NCI-H1092 (cell line): ENCODE measurements at places on chromosomes 5 and 9.

GRCh38 chr9:8531826-8532415 lies 732.3 kb upstream of the DMAC1 start:
- DNase-seq, result no peak

DNA sequence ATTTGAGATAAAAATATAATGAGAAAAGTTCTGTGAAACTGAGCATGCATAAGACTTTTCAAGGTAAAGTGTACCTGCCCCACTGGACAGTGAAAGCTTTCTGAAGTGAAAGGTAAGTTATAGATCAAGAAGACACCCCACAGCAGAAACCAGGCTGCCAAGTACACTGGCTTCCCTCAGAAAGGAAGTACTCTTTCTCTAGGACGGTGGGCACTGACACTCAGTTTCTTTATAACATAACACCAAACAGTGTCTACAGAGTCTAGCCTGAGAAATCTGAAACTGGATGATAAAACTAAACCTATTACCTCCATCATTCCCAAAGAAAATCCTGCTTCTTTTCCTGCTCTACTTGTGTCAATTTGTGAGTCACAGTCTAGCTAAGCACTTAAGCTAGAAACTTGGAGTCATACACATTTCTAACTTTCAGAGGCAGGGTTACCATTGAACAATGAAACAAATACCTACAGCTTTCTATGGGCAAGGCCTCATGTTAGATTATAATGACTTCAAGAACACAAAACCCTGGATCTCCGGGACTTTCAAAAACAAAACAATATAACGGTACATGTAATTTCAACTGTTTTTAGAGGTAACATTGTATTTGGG lies 136.7 kb downstream of the CPLANE1 start:
- no peak for DNase-seq

GRCh38 chr5:179817890-179818745 lies 2.6 kb upstream of the SQSTM1 start:
- no peak for DNase-seq

- DNase-seq, result no peak
Measured at GRCh38 chr9:82031538-82032280, 43.1 kb downstream of the SPATA31D1 start.

GRCh38 chr5:395156-395920 lies 47.6 kb upstream of the EXOC3 start:
- DNase-seq, result no peak

DNA sequence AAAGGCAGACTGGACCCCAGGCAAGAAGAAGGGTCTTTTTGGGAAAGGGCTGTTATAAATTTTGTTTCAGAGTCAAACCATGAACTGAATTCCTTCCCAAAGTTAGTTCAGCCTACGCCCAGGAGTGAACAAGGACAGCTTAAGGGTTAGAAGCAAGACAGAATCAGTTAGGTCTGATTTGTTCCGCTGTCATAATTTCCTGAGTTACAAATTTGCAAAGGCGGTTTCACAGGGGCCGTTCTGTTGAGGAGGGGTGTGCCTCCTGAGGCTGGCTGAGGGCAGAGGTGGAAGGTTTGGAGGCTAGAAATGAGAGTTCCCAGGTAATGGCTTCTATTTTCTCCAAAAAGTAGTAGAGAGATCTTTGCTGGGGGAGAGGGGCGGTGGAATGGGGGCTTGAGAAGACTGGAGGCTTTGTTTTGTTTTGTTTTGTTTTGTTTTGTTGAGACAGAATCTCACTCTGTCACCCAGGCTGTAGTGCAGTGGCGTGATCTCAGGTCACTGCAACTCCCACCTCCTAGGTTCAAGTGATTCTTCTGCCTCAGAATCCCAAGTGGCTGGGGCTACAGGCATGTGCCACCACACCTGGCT lies 4.1 kb upstream of the CERCAM start:
- no peak for DNase-seq

- DNase-seq, result peak; percentile 96
Measured at GRCh38 chr9:134434894-134435506, 108.7 kb downstream of the RXRA start.

GRCh38 chr9:93949073-93949693 lies 6.0 kb downstream of the BARX1 start:
- DNase-seq, result no peak

- no peak for DNase-seq
Measured at GRCh38 chr5:143758750-143759149, 53.2 kb upstream of the HMHB1 start.

GRCh38 chr9:129491487-129491855 lies 129.4 kb downstream of the C9orf50 start:
- DNase-seq, result no peak

DNA sequence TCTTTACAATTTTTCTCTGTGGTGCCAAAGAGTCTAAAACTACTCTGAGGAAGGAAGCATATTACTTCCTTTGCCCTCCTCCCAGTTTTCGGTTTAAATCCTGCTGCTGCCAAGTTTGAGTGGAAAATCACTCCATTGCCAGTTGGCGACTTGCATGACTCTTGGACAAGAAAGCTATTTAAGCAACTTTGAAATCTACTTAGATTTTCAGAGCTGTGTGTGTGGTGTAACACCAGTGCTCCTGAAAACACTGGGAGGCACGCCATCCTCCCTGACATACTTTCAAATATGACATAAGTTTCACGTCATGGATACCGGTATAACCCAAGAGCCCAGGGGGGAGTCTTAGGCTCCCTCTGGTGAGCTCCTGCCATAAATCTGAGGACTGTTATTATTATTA lies 83.5 kb upstream of the RIOK2 start:
- no peak for DNase-seq

GRCh38 chr9:128635266-128636023 lies 21.2 kb downstream of the DYNC2I2 start:
- peak; percentile 41 for DNase-seq

GRCh38 chr9:113274474-113275156 lies 757 bp downstream of the CDC26 start:
- peak; percentile 39 for DNase-seq

- no peak for DNase-seq
Measured at GRCh38 chr5:37988454-37989046, 148.7 kb upstream of the GDNF start.

DNA sequence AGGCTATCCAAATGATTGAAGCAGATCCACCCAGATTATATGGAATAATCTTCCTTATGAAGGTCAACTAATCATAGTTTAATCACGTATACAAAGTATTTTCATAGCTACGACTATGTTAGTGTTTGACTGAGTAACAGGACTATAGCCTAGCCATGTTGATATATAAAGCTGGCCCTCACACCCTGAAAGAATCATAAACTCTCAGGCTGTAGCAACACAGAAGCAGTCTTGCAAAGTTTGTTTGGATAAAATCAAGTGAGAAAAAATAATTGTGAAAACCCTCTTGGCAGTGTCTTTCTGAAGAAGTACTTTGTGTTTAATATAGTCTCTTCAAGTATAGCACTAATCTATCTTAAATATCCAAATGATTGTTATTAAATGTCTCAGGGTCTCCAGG lies 374.5 kb upstream of the DAB2 start:
- no peak for DNase-seq

- no peak for DNase-seq
Measured at GRCh38 chr5:91306497-91306896, 76.6 kb downstream of the ARRDC3 start.

DNA sequence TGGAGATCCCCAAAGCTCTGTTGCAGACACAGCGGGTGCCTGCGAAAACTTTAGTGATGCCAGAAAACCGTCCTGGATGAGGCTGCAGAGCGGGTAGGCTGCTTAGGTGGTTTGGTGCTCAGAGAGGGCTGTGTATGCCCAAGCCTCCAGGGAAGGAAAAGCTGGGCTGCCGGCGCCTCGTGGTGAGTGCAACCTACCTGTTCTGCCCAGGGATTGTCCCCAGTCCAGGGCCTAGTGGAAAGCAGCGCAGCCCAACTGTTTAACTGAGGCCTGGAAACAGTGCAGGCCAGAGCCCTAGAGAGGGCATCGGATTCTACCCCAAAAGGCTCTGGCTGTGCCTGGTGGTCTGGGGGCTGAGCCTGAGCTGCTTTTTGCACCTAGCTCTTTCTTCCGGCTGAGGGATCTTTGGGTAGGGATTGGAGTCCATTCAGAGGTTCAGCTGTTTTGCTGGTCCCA lies 2.8 kb downstream of the LMX1B start:
- no peak for DNase-seq

GRCh38 chr5:60535198-60535597 lies 164.8 kb downstream of the DEPDC1B start:
- no peak for DNase-seq

DNA sequence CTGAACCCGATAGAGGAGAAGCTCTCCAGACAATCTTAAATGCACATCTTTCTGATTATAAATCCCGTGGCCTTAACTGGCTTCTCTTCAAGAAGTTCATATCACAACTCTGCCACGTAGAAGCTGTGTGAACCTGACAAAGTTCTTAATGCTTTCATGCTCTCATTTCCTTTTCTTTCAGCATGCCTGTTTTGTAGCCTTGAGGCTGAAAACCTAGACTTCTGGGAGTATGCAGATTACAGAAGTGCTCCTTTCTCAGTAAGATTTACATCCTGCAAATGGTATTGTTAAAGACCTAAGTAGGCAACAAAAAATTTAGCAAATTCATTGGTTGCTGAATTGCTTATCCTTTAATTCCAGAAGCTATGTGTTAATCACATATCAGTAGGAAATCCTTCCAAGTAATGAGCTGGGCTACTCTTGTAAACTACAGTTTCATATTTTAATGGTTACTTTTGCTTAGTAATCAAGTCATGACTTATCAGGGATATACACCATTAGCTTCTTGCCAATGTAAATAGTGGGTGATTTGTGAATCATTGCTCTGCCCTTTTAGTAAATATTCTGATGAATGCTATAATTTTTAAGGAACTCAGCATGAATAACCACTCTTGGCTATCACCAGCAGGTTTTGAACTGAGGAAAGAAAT lies 334.7 kb downstream of the FBXL7 start:
- no peak for DNase-seq

GRCh38 chr5:107666051-107666655 lies 4.6 kb downstream of the EFNA5 start:
- no peak for DNase-seq

DNA sequence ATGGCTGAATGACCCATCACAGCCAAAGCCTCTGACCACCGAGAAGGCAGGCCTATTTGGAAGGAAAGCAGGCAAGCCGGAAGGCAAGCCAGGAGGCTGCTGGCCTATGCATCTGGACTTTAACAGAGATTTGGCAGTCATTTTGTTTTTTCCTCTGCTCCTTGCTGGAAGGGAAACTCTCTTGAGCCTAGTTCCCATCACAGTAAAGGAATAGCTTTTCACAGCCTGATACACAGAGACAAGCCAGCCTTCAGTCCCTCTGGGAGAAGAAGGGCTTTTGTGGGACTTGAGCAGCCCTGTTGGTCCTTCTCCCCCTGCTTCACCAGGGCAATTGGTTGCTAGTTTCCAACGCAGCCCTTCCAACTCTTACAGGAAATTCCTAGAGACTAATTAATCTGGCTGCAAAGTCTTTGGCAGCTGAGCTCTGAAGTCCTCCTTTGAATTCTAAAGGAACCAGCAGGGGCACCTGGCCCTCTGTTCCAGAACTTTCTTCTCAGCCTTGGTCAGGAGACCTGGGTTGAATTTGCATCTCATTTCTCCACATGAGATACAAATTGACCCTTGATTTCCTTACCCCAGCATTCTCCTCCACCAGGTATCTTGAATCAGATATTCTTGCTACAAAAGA lies 157.3 kb upstream of the EPB41L4A start:
- DNase-seq, result no peak

GRCh38 chr5:90161414-90161813 lies 248.1 kb downstream of the CETN3 start:
- DNase-seq, result no peak

DNA sequence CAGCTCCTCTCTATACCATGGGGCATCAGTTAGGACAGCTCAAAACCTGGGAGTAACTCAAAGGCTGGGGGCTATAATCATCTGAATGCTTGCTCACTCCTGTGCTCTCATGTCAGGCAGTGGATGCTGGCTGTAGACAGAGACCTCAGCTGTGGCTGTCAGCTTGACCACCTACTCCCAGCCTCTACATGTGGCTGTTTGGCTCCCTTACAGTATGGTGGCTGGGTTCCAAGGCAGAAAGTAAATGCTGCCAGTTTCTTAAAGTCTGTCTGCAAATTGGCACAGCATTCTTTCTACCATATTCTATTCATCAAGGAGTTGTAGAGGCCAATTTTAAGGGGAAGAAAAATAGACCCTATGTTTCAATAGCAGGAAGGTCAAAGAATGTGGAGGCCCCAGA lies 66.9 kb downstream of the TMC1 start:
- no peak for DNase-seq

- DNase-seq, result no peak
Measured at GRCh38 chr9:16268067-16268881, 602.2 kb downstream of the BNC2 start.

DNA sequence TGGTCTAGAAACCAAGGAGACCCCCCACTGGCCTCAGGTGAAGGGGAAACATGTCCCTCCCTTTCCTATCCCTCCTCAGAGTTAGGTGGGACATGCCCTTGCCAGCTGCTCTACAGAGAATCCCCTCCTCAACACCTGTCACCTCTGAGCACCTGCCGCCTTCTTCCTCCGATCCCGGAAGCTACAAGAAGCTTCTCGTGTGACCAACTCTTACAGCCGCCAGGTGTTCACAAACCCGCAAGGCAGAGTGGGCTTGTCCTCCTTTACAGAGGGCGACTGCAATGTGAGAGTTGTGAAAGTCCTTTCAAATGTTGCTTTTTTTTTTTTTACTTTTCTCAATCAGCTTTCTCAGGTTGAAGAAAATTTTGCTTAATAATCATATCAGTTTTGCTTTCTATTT lies 3.7 kb upstream of the ICE1 start:
- no peak for DNase-seq

DNA sequence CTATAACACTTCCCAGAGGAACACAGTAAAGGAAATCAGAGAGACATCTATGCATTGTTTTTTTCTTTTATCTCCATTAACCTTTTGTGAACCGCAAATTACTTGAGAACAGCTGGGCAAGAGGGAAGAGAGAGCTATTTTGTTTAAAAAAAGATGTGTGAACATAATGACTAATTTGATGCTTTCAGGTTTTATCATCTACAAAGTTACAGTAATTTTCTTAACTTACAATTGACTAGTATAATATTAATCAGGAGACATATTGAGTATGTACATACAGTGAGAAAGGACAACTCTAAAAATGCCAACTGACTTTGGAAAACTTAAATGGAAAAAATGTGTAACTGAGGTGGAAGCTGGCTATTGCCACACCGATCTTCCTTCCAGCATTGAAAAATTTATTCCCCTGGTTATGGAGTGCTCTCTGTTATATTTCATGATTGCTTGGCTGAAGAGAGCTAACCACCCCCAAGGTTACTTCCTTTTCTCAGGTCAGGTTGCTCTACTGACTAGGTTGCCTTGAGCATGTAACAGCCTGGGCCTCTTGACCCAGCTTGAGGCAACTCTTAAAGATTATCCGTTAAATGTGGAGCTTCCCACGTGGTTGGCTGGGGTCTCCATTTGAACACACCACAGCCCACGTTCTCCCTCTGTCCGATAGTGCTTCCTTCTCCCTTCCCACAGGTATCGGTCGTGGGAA lies 62.6 kb upstream of the C6 start:
- DNase-seq, result no peak

DNA sequence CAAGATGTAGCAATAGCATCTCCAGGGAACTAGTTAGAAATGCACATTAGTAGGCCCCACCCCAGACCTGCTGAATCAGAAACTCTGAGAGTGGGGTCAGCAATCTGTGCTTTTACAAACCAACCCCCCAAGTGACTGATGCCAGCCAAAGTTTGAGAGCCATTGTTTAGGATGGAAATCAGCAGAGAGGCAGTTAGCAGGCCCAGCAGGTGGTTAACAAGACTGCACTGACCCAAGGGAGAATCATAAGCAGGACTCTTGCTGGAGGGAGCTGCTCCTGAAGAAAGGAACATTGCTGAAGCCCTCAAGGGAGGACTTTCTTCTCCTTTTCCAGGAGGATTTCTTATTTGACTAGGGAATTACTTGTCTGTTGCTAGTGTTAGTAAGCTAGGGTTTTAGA lies 74.2 kb upstream of the SLC12A2 start:
- DNase-seq, result no peak

GRCh38 chr9:114657705-114658104 lies at the start of gene TEX53:
Gene TEX53 (minus strand): TSS chr9:114657805. CDS start chr9:114657774, 31 bp downstream.
- no peak for DNase-seq
